ENCODE measurements at places on chromosomes 3 and 15.

DNA sequence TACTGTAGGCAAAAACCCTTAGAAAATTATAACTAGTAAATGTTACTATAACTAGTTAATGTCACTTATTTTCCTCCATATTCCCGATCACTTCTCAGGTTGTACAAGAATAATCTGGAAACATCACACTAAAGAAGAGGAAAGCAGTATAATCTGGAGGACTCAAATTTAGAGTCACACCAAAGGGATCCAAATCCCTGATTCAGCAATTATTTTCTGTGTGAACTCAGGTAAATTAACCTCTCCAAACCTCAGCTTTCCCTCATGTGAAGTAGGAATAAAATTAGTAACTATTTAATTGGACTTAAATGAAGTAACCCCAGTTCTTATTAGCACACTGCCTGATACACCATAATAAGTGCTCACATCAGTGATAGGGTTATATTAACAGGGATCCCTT lies 170.1 kb upstream of the NECTIN3 start:
- no peak for DNase-seq

DNA sequence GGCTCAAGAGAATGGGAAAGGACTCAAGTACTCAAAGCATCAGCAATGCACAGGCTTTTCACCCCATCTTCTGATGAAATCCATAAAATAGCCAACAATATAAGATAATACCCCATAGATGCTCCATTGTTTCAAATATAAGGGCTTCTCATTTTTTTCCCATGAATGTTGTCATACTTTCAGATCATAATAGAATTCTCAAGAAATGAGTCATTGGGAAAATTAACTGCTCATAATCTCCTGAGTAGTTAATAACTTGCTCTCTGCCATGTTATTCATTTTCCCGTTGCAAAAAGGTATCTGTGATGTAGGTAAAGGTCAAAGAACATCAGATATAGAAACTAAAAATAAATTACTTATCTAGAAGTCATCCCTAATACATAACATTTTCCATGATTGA lies 121.9 kb downstream of the NSUN3 start:
- DNase-seq, result peak; percentile 56

DNA sequence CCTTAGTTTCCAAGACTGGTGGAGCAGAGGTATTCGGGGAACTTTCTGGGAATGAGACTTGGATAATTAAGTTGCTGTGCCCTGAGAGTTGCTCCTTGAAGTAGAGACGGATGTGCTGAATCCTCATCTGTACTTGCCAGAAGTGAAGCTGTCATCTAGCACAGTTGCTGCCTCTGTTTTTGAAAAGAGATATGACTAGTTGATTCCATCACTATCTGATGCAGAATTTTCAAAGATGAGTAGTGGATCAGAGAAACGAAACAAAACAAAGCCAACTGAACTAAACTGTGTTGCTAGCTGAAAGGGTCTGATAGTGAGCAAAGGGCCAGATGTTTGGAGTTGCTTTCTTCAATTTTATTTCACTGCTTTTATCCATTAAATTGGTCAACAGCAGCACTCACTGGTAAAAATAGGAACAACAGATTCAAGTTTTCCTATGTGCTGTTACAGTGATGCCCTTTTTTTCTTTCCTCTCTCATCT lies 52.7 kb downstream of the MITF start:
- peak; percentile 63 for DNase-seq

DNA sequence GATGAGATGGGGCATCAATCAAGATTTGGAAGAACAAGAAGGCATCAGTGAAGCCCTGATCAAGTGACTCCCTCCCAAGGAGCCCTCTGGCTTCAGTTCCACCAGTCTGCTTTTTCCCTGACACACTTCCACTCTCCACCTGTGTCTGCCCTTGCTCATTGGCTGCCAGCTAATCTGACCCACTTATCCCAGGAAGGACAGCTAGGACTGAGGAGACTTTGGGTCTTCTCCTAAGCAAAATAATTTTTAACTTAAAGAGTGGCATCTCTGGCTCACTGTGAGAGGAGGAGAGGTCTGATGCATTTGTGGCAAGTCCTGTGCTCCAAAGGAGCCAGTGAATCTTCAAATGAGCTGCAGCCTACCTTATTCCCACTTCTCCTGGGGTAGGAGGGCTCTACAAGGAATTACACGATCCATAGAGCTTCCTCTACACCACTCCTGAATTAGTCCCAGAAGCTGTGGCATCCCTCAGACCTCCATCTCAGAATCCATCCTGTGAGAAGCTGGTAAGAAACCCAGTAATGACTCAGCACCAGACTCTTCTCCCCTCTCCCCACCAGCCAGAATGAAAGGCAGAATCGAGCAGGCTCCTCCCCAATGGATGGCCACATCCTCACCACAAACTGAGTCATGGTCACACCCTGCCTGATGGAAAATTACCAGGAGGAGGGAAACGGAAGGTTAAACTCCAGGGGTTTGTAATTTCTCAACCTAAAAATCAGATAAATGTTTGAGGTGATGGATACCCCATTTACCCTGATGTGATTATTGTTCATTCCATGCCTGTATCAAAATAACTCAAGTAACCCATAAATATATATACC lies 6.3 kb upstream of the PKM start:
- peak; percentile 97 for DNase-seq

- no peak for DNase-seq
These were observed 12.1 kb downstream of the SEMA3F start for GRCh38 chr3:50167069-50167840.

DNA sequence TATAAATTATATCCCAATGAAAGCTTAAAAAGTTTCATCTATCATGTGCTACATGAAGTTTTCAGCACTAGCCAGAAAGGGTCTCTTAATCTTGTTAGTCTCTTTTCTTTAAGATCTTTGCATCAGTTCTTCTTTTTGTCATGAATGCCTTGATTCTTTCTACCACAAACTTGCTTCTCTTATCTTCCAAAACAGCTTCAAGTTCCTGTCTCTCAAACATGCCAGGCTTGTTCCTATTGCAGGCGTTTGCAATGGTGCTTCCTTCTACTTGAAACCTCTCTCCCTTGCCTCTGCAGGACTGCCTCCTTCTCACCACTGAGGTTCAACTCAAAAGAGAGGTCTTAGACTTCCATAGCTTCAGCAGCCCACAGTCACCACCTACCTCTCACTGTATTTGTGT lies 104.3 kb upstream of the FRMD4B start:
- no peak for DNase-seq

GRCh38 chr3:9040996-9041395 lies 77.7 kb upstream of the RAD18 start:
- peak; percentile 20 for DNase-seq

- peak; percentile 67 for DNase-seq
These were observed at the start of gene CLDN11 for GRCh38 chr3:170418422-170419398. CLDN11 (plus strand) TSS chr3:170418868; CDS start chr3:170419067, 199 bp downstream.

DNA sequence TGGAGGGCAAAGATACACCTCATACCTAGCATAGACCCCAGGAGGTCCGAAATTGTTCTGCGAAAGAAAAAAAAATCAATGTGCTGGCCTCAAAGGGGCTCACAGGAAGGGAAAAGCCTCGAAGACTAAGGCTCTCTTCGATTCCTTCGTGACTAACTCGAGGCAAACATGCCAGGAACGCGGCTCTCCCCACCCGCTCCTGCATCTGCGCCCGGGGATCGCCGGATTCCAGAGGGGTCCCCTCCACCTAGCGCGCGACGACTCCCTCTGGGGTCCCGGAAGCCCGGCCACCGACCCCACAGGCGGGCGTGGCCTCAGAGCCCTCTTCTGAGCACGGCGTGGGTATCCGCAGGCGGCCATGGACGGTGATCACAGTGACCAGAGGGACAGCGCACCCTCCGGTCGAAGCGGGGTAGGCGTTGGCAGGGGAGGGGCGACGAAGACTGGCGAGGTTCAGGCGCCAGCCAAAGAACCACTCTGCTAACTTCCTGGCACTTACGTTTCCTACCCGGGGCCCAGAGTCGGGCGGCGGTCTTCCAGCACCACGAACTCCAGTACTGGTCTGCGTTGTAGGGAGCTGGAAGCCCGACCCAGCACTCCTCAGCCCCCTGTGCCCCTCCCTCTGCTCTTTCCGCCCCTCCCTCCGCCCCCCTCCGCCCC lies 515 bp upstream of the EIF3J start:
- DNase-seq, result peak; percentile 87

DNA sequence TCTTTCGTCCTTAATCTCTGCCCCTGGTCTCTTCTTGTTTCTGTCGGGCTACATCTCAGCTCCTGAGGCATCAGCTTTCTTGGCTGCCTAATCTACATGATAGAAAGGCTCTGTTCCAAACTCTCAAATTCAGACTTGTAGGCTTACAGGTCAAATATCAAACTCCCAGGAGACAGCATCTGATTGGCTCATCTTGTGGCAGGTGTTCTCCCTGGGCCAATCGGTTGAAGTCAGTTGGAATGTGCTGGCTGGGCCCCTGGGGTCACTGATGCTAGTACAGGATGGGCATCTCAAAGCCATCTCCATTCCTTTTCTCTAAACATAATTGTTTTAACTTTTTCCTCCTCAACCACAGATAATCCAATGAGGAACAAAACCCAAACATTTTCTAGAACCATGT lies 198.7 kb downstream of the CNTN3 start:
- no peak for DNase-seq

DNA sequence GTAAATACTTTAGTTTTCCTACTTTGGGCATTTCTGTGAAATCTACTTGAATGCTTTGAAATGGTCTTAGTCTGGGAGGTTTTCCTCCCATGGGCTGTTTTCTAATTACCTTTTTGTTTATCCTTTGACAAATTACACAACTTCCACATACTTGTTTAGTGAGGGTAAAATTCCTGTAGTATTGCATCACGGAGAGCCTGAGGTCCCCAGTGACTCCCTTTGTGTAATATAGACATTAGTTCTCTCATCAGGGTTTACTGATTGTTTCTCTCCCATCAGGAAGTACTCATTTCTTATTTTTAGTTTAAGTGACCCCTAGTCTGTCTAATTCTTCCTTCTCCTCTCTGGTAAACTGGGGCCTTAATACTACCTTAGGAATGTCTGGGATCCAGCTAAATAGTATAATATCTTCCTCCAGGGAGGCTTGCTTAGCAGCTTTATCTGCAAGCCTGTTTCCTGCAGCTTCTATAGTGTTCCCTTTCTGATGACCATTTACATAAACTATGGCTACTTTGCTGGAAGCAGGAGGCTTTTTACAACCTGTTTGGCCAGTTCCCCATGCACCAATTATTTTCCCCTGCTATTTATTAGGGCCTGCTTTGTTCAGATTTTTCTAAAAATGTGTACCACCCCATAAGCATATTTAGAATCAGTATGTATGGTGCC lies 87.2 kb upstream of the XCR1 start:
- DNase-seq, result peak; percentile 97

GRCh38 chr3:15368561-15369135 lies 36.3 kb upstream of the SH3BP5 start:
- peak; percentile 6 for DNase-seq
